ENCODE measurements at places on chromosomes 4 and X.

DNA sequence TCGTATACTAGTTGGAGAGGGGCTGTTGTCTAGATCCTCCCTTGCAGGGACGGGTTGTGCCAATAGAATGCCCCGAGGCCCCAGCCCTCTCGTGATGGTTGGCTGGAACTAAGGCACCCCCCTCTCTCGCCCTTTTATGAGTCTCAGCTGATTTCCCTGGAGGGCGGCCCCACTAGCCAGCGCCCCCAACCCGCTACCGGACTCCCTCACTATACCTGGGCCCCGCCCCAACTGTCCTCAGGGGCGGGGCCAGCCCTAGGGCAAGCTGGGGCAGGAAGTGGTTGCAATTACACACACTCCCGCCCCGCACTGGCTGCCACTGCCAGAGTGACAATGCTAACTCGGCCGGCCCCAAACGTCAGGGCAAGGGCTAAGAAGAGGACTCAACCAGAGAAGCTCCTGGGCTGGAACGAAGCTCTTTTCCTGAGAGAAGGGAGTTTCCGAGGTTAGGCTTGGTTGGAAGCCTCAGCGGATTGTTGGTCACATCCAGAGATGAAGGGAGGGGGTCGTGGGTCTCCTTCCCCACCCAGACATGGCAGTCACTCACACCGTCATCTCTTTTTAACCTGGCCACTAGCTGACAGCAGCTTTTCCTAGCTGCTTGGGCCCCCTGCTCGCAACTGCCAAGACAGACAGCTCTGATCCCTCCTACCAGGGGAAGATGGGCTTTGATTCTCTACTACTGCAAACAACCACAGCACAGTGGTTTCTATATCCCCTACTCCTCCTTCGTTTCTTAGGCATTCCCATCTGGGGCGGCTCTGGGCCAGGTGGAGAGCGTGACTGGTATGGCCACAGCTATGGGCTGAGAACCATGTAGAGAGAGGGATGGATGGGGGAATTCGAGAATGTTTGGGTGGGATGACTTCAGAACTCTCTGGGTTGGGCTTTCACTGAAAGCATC lies 21.0 kb upstream of the BCORL1 start:
- DNase-seq: peak; percentile 69

- DNase-seq: no peak
Measured at GRCh38 chrX:133634416-133634815, 219.1 kb upstream of the GPC4 start.

GRCh38 chr4:147891476-147892115 lies 159.7 kb downstream of the ARHGAP10 start:
- DNase-seq: no peak

GRCh38 chr4:40065010-40065409 lies 8.4 kb downstream of the N4BP2 start:
- no peak for DNase-seq

GRCh38 chr4:137422666-137423065 lies 109.6 kb downstream of the PCDH18 start:
- no peak for DNase-seq

DNA sequence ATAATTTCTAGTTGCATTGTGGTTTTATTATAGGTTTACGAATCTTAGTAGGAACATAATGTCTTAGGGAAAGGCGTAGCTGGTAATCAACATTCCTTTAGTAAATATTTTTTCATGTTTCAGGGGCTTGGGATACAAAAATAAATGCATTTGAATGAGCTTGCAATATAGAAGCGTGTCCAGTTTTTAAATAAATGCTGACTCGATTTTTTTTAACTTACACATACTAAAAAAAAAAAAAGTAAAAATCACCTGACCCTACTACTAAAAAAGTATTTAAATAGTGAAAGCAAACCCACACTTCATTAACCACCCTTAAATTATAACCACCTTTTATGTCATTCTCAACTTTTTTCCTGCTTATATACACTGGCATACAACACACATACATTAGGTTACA lies 29.6 kb downstream of the SMARCAD1 start:
- no peak for DNase-seq

- no peak for DNase-seq
Measured at GRCh38 chr4:77950203-77950602, 87.6 kb downstream of the MRPL1 start.

GRCh38 chr4:160175064-160175643 lies 1072.3 kb downstream of the RAPGEF2 start:
- no peak for DNase-seq

Measured in activated CD4-positive, alpha-beta T cell treated with anti-CD3 and anti-CD28 coated beads, Interleukin-2, Interleukin-4, amounts not matched to agents 100 ng/mL and 50 ng/mL, durations not matched to agents 16 hours and 8 hours (primary cell).